ENCODE measurements at places on chromosomes 2 and 18.

GRCh38 chr2:138779781-138780445 lies at the start of gene NXPH2:
Gene NXPH2 (minus strand): TSS chr2:138780390. CDS start chr2:138780241, 149 bp downstream.
- DNase-seq: no peak

- no peak for DNase-seq
Measured at GRCh38 chr2:228652366-228652765, 470.9 kb upstream of the SPHKAP start.

DNA sequence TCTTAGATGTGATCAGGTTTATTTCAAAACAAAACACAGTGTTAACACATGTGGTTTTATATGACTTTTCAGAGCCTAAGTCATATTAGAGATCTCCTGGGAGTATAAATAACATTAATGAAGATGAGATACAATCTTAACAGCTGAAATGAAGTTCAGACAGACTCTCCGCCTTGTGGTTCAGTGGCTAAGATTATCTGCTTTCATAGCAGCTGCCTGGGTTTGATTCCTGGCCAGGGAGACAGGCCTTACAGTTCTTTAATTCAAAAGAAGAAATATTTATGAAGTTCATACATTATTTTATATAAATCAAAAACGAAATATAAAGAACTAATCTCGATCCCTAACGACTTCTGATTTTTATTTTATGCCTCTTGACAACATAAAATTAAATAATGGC lies 35.2 kb upstream of the TTC32 start:
- no peak for DNase-seq

- DNase-seq: no peak
Measured at GRCh38 chr2:197215748-197216360, 94.7 kb downstream of the ANKRD44 start.

DNA sequence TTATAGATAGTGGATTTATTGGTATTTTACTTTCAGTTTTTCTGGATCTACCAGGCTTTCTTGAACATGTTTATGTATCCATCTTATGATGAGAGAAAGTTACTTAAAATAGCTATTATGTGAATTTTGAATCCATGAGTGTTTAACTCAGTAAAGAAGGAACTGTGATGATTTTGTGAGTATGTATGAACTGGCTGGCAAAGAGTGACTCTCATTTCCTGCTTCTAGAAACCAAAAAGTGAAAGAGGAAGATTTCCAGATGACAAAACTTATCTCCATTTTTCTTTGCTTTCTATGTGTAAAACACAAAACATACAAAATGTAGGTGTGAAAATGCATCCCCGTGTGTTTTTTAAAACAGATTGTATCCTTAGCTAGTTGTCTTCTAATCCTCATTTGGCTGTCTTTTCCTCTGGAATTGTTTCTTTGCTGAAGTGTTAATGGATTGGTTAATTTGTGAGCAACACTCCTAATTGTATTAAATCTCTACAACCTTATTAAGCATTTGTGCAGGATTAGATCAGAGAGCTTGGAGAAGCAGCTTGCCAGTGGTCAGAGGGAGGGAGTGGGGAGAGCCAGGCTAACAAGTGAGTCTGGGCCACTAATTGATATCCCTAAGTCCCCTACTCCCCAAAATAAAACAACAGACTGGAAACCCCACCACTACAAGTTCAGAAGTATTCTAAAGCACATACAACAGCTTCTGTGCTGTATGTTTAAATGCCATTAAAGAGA lies 23.9 kb downstream of the PTPRM start:
- DNase-seq: no peak

GRCh38 chr18:21391074-21391673 lies 149.1 kb downstream of the GREB1L start:
- DNase-seq: peak; percentile 35

GRCh38 chr2:172288603-172289002 lies 138.8 kb upstream of the ITGA6 start:
- peak; percentile 67 for DNase-seq

- no peak for DNase-seq
Measured at GRCh38 chr18:58862851-58863538, 1.7 kb upstream of the ZNF532 start.

- no peak for DNase-seq
Measured at GRCh38 chr2:36536776-36537175, 61.2 kb downstream of the FEZ2 start.

- no peak for DNase-seq
Measured at GRCh38 chr2:43848214-43848613, 9.4 kb downstream of the ABCG8 start.

GRCh38 chr2:223319601-223320000 lies 267.6 kb downstream of the KCNE4 start:
- DNase-seq: no peak

- DNase-seq: no peak
Measured at GRCh38 chr2:166494140-166494624, at the start of gene SCN7A. Gene SCN7A (minus strand): TSS chr2:166494249. CDS start chr2:166477696, 16,553 bp downstream.

GRCh38 chr2:15615301-15615920 lies 23.7 kb downstream of the DDX1 start:
- DNase-seq: no peak

GRCh38 chr2:75142081-75142480 lies 57.2 kb downstream of the TACR1 start:
- DNase-seq: no peak

GRCh38 chr18:79693561-79694205 lies 14.1 kb downstream of the CTDP1 start:
- DNase-seq: no peak

GRCh38 chr2:109472974-109473373 lies 140.8 kb downstream of the SEPTIN10 start:
- DNase-seq: no peak

- DNase-seq: peak; percentile 12
Measured at GRCh38 chr2:72745679-72746368, 80.0 kb downstream of the EXOC6B start.

DNA sequence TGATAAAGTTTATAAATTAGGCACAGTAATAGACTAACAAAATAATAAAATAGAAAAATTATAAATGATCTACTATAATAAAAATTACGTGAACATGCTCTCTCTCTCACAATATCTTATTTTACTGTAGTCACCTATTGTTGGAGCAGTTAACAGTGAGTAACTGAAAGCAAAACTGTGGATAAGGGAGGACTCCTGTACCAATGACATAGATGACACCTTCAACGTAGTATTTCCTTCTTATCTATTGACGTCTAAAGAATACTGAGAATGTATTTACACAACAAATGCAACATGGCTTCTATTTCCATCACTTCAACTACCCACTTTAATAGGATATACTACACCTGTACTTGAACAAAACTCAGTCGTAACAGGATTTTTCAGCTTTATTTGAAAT lies 31.5 kb downstream of the HNRNPLL start:
- DNase-seq: no peak

GRCh38 chr2:173076581-173077345 lies 1.1 kb downstream of the MAP3K20 start:
- peak; percentile 8 for DNase-seq

GRCh38 chr2:224946895-224947294 lies 95.4 kb downstream of the DOCK10 start:
- DNase-seq: peak; percentile 22

- DNase-seq: peak; percentile 54
Measured at GRCh38 chr2:113138428-113139322, 11.3 kb downstream of the IL1RN start.

DNA sequence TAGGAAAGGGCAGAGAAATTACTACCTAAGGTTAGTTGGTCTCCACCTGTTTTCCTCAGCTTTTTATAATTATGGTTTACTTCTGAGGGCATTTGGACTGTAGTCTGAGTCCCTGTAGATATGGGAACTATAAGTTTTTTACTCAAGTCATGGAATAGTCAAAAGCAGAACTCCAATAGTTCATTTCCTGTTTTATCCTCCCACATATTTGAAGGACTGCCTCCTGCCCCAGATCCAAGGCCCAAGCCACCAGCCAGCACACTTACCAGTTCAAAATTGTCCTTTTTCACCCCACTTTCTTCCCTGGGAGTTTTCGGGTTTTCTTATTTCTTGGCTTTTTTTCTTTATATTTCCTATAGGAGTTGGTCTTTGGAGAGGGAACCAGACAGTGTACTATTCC lies 164.1 kb downstream of the MBD5 start:
- no peak for DNase-seq

DNA sequence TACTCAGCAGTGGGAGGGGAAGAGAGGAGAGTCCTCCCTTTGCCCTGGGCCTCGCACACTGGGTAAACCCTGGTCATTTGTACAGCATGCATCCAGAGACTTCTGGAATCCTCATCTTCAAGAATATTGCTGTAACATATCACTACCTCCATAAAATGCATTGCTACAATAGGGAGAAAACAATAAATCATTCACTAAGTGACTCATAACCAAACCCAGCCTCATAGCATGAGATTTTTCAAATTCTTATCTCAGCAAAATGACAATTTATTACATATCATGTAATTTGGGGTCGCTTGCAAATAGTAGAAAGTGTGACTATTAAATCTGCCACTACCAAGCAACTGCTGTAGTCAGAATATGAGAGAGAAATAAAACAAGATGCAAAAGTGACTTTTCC lies 189.4 kb downstream of the ALK start:
- no peak for DNase-seq

GRCh38 chr2:121748202-121748601 lies 7.2 kb upstream of the TSN start:
- DNase-seq: no peak

DNA sequence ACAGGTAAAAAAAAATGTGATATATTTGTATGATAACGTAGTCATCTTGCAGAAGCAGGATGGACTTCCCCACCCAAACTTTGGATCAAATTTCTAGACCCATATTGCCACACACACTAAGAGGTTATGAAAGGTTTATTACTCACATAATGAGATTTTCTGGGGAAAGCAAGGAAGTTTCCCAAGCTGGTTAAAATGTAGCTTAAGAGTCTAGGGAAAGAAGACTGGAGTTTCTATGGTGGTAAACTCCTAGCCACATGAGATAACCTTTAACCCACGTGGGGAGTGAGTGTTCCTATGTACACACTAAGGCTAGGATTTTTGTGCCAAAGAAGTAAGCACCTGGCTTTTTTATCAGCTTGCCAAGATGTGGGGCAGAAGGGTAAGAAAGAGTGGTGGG lies 335.7 kb upstream of the UBE2E3 start:
- peak; percentile 96 for DNase-seq

GRCh38 chr2:121136323-121136722 lies 148.7 kb downstream of the TFCP2L1 start:
- DNase-seq: no peak

- peak; percentile 44 for DNase-seq
Measured at GRCh38 chr2:157497638-157498314, 53.9 kb upstream of the CYTIP start.

- DNase-seq: no peak
Measured at GRCh38 chr2:49490710-49491109, 336.4 kb upstream of the FSHR start.

Measured in RCC 7860 (cell line).